ENCODE measurements at places on chromosomes 3 and 15.

- DNase-seq = peak; percentile 69
Measured at GRCh38 chr15:69557020-69557706, 104.5 kb downstream of the RPLP1 start.

GRCh38 chr15:52178765-52179164 lies 12.4 kb downstream of the GNB5 start:
- no peak for DNase-seq

DNA sequence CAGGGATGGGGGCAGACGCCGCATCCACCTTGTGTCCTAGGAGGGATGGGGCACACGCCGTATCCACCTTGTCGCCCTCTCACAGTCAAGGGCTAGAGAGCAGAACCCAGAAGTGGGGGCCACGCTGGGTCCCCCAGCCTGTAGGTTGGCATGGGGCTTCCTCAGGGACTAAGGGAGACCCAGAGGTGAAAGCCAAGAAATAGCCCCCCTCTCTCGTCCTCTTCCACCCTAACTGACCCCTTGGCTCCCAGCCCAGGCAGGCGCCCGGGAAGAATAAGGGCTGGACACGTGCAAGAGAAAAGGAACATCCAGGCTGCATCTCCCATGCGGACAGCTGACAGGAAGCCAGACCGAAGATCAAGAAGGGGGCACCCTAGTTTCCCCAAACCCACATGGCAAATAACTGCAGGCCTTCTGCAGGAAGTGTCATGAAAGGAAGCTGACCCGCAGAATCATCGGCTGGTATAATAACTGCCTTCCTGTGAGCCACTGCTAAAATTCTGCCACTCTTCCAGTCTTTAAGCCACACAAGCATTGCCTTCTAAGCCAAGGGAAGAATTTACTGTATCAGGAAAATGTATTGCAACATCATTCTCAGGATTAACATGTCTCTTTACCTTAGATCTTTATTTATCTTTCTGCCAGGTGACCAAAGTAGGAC lies 38.5 kb upstream of the TFRC start:
- no peak for DNase-seq

DNA sequence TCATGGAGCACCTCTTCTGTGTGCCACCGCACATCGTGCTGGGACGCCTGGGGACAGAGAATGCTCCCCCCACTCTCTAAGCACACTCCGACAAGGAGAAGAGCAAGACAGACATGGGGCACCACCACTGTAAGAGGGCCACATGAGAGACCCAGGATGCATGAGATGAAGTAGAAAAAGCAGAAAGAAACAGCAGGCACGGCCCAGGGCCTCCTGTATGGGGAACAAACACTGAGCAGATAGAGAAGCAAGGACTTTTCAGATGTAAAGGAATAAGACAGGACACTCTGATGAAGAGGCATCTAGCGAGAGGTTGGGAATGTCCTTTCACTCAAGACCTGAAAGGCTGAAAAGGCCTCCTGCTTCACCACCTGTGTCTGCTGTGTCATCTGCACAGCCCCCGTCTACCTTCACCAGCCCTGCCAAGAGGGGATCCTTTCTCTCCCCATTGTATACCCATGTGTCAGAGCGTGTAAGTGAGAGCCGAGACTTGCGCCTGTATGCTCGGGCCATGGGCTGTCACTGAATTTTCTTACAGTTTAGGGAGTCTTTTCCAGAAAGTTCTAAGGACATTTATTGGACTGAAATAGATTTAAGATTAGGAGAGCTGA lies 125.6 kb downstream of the LRRK1 start:
- no peak for DNase-seq

DNA sequence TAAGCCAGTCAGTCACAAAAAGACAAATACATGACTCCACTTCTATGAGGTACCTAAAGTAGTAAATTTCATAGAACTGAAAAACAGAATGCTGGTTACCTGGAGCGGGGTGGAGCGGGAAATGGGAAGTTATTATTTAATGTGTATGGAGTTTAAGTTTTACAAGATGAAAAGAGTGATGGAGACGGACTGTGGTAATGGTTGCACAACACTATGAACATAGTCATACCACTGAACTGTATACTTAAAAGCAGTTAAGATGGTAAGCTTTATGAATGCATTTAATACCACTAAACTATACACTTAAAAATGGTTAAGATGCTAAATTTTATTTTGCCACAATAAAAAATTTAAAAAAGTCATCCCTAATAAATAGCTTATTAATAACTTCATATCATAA lies 23.2 kb downstream of the SFMBT1 start:
- no peak for DNase-seq

- DNase-seq = no peak
Measured at GRCh38 chr15:78341057-78341987, 1.2 kb downstream of the CRABP1 start.

Data from fibroblast of the conjunctiva (primary cell).